ENCODE measurements at places on chromosomes 7 and 10.

DNA sequence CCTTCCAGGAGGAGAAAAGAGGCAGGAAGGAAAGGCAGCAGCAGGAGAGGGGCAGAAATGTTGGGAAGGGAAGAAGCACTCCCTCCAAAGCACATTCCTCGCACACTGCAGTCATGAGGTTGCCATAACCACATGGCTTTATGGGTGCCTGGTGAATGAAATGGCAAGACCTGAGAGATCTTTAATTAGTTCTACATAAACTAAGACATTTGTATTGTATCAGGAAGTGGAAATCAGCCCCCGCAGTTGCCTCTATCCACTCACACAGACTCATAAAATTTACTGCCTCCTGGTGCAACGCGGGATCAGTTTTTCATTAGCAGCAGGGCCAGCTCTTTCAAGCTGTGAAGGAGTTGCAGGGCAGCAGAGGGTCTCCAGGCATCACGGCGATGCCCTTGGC lies 106.4 kb downstream of the COL13A1 start:
- no peak for DNase-seq

DNA sequence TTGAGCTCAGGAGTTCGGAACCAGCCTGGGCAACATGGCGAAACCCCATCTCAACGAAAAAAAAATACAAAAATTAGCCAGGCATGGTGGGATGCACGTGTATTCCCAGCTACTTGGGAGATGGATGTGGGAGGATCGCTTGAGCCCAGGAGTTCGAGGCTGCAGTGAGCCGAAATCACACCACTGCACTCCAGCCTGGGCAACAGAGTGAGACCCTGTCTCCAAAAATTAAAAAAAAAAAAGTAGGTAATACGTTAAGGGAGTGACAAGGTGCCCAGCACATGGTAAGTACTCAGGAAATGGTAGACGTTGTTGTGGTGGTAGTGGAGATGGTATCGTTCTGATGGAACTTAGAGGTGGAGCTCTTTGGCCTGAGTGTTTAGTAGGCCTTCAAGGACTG lies 41.0 kb upstream of the XPNPEP1 start:
- DNase-seq, result no peak

- no peak for DNase-seq
Observed at GRCh38 chr7:88485821-88486220, 179.1 kb upstream of the STEAP4 start.

- no peak for DNase-seq
Observed at GRCh38 chr10:132703419-132704007, 82.4 kb downstream of the NKX6-2 start.

DNA sequence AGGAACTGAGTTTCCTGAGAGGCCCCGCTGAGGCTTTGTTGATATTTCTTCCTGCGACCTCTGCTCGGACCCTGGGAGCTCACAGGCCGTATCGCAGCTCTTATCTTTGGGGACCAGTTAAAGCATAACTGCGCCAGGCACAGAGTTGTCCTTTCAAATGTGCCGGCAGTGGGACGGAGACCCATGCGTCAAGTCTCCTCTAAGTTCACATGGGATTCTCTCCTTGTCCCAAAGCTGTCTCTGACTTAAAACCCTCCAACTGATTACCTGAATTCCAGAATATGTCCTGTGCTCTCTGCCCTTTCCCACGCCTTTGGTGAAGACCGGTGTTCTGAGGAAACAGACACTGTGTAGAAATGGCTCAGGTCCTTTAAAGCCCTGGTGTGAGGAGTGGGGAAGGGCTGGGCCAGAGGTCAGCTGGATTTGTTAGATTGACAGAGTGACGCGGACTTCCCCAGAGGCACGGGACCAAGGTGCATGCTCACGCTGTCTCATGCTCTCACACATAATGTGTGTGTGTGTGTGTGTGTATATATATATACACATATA lies 169.8 kb downstream of the EGFR start:
- DNase-seq, result no peak

Measured in hematopoietic multipotent progenitor cell treated with erythropoietin and hydrocortisone succinate and interleukin-3 and kit ligand, for 17 days (in vitro differentiated cells).